Activated T-cell treated with anti-CD3 and anti-CD28 coated beads for 1 hour (primary cell): ENCODE measurements at places on chromosomes 11 and 22.
A peak's percentile ranks its signal among the peaks of the same experiment; 100 is the strongest.

DNA sequence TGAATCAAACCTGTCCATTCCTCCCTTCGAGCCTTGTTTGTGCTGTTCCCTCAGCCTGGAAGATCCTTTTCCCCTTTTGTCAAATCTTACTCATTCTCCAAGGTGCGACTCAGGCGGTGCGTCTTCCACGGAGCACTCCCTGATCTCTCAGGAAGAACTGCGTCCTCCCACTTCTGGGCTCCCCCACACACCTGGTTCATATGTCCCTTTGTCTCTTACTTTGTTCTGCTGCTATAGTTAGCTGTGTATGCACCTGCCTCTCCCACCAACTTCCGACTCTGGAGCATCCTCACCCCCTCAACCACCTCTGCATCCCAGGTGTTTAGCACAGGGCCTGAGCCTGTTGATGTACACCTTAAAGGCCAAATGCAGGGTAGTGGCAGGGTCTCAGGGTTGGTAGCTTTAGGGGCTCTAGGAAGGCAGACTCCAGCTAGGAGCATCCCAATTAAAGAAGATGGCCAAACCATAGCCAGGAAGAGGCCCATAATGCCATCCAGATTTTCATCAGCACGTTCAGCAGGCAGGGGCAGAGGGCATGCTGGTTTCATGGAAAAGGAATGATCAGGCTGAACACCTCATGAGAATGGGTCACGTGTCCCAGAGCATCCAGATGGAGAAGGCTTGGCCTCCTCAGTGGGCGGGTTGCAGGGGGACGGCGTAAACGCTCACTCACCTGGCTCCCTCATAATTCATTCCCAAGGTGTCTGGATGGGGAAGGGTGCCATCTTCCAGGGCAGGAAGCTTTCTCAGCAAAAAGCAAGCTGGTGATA, 20.1 kb downstream of the PTPN5 start:
- no peak for DNase-seq

GRCh38 chr11:133123796-133124195, 408.5 kb downstream of the OPCML start:
- no peak for DNase-seq

DNA sequence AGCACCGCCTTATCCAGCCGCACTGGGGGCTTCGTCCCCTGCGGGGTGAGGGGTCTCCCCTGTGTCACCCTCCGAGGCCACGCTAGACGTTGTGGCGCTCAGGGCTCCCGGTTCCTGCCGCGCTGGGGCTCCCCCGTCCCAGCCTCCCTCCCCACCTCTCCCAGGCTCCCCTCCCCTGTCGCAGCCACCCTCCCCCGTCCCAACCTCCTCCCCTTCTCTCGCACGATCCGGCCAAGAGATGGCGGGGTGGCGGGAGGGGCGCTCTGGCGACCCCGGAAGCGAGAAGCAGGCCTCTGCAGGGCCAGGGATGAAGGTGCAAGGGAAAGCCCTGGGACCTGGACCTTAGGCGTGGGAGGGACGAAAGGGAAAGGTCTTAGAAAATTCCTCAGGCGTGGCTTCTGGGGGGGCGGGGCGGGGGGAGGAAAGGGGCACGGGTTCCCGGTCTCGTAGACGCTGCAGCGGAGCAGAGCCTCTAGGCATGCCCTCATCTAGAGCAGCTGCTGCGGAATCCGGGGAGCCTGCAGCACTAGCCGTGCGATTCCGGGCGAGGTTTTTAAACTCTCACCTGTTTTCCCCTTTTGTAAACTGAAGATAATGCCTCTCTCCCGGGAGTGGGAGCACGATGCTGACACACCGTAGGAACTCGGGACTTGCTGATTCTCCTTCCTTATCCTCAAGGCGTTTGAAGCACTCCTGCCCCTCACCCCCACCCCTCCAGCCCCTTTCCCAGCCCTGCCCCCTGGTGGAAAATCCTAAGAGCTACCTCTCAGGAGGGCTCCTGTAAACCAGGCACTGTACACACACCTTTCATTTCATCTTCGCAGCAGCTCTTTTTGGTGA, 14.4 kb downstream of the KCNJ5 start:
- DNase-seq, result peak; percentile 30

GRCh38 chr11:126696982-126697381, 303.6 kb downstream of the KIRREL3 start:
- no peak for DNase-seq

DNA sequence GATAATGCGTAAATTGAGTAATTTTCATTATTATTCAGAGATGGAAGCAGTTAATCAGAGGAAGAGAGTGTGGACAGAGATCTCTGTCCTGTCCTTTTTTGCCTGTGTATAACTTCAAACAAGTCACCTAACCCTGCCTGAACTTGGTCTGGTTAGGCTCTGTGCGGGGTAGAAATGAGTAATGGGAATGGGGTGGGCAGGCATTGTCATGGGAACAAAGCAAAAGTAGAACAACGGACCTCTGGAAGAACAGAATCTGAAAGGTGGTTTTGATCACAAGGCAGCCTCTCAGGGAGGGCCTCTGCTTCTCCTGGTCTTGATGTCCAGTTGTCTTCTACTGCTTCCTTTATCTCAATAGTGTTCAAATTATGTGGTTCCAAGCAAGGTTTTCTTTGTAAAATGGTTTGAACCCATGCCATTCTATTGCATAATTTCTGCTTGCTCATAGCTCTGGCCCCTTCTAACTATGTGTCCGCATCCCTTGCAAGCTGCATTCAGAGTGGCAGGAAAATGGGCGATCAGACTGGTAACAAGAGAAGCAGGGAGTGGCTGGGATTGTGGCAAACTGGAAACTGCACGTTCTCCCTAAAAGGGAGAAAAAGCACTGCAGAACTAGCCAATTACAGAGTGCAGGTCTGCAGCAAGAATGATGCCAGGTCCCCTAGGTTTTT, 76.1 kb downstream of the PRR5L start:
- DNase-seq, result no peak

DNA sequence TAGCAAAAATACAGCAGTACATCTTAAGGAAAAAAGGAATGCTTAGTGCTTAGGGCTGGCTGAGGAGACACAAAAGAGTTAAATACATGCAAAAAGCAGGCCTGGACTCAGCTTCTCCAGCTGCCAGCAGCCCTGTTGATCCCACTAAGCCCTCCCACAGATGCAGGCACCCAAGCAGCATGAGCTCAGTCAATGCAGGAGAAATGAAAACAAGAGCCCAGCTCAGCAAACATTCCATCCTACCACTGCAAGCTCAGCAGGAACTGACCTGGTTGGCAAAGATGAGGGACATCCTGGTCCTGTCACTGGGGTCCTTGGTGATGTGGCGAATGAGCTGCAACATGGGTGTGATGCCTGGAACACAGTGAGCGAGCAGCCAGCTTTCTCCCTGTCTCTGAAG, 5.8 kb downstream of the CYB5R2 start:
- no peak for DNase-seq

DNA sequence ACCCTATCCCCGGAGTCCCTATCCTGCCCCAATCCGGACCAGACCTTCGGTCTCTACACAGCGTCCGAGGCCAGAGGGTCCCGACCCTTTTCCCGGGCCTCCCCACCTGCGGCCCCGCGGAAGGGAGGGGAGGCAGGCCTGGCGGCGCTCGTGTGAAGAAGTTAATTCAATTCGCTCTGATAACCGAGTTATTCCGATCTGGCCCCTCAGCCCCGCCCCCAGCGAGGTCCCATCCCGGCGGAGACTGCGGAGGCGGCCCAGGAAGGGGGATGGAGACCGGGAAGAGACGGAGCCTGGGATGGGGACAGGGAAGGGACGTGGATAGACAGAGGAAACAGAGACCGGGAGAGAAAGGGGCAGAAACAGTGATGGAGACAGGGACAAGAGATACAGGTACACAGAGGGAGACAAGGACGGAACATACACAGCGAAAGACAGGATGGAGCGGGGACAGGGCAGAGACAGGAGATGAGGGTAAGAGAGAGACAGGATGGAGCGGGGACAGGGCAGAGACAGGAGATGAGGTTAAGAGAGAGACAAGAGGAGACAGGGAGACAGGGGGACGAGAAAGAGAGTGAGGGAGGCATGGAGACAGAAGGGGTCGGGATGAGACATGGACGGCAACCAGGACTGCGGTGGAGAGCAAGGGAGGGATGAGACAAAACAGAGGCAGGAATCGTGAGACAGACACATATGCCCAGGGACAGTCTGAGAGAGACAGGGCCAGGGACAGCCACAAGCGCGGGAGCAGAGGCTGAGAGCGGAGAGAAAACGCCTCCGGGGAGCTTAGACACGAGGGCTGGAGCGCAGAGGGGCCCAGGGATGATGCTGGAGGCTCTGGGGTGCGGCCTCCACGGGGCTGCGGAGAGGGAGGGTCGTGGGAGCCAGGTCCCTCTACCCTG, 636 bp upstream of the PHOX2A start:
- DNase-seq, result no peak

- no peak for DNase-seq
Observed at GRCh38 chr11:12815129-12815480, 140.9 kb downstream of the TEAD1 start.

- no peak for DNase-seq
Observed at GRCh38 chr11:4072668-4073285, 21.8 kb upstream of the RRM1 start.

DNA sequence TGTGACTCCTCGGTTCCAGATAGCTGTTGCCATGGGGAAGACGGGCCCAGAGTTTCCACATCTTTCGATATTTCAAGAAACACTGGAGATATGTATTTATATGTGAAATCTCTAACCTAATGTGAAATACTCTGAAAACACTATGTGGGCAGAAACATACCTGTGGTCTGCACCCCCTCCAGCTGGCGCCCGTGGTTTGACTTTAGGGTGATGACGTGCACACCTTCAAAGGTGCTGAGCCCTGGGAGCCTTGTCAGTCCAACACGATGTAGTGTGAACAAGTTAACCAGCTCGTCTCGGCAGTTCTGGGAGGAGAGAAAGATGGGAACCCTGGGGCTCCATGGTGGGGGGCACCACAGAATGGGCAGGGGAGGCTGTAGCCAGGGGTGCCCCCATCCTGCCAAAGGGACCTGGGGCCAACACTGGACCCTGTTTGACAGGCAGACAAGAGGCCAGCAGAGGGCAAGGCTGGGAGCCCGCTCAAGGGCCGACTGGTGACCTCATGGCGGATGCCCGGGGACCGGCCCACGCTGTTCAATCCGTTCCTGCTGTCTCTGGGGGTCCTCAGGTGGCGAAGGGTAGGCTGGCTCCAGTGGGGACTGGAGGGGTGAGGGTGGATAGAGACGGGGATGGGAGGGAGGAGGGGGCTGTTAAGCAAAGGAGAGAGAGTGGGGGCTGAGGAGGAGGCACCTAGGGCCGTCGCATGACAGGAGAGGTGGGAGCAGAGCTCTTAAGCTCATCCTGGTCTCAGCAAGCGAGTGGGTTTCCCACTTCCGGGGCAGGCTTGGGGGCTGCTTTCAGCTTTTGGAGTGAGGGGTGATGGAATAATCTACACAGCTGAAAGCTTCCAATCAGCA, 43.8 kb downstream of the TRIOBP start:
- DNase-seq, result no peak

- no peak for DNase-seq
Observed at GRCh38 chr11:8729837-8730696, 47.5 kb downstream of the RPL27A start.

DNA sequence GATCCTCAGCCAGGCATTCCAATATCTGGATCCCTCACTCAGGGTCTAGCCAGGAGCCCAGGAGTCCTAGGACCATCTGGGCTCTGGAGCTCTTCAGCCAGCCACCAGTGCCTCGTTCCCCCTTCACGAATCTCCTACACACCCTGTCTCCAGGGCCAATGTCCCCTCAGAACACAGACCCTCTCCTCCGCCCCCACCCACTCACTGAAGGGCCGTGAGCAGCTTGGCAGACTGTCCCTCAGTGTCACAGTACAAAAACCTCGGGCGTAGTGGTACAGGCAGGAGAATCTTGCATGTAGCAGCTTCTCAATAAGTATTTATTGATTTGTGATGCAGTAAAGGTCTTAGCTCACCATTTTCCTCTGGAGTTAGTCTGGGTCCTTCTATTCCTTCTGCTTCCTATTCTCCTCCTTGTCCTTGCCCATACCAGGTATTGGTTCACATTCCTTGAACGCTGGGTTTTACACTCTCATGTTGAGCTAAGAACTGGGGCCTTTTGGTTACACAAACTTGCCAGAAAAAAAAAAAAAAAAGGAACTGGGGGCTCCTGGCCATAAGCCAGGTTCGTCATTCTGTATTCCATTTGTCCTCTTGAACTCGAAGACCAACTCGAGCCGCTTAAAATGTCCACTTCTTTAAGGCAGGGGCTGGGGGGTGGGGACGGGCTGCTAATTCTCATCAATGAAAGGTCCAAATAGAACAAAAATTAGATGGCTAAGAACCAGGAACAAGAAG, 2.3 kb downstream of the CXCR5 start:
- DNase-seq, result no peak

GRCh38 chr22:24437741-24438328, 10.4 kb downstream of the ADORA2A start:
- no peak for DNase-seq

GRCh38 chr11:114340311-114341131, 44.3 kb downstream of the NNMT start:
- peak; percentile 17 for DNase-seq

GRCh38 chr11:62883673-62884072, 3.0 kb downstream of the SLC3A2 start:
- DNase-seq, result no peak

- DNase-seq, result no peak
Observed at GRCh38 chr11:44031549-44031948, 16.2 kb upstream of the ACCSL start.

DNA sequence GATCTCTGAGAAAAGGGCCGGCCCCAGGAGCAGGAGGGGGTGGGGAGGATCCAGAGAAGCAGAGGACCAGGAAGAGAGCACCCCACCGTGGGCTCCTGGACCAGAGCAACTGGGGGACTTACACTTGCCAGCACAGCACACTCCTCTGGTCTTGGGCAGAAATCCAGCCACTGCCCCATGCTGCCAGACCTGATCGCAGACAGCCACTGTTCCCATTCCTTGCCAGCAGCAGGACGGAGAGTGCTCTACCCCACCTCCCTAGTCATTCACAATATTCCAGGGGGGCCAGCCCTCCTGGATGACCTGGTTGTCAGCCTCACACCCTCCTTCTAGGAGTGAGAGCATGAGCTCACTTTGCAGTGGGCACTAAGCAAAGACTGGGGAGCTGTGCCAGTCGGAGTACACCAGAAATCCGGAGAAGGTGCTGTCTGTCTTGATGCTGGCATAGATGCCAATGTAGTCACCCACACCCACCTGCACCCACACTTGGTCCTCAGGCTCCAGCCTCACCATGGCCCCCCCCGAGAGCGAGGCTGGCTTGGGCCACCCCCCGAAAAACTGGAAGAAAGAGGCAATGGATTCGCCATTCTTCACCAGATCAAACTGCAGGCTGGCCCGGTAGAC, 1.6 kb downstream of the C1QTNF5 start:
- no peak for DNase-seq
